ENCODE measurements at places on chromosomes 13 and 19.
A peak's percentile ranks its signal among the peaks of the same experiment; 100 is the strongest.

GRCh38 chr19:45547965-45548609 is 36.5 kb downstream of the OPA3 start:
- DNase-seq = peak; percentile 49

GRCh38 chr13:112443191-112443994 is 67.2 kb downstream of the SPACA7 start:
- peak; percentile 2 for DNase-seq

DNA sequence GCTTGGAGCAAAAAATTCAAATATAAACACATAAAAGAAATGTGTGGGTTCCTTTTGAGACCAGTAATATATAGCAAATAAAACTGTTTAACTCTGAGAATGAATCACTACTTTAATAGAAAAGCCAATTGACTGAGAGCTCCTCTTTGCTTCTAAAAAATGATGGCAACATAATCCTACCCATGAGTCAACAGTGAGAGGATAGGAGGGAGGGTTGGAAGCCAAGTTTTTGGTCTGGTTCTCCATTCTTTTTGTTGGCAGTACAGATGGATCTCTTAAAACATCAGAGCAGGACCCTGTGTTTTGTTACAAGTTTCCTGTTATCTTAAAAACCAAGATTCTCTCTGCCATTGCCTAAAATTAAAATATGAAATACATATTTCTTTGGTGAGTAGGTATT is 50.0 kb upstream of the POSTN start:
- peak; percentile 69 for DNase-seq

GRCh38 chr19:31073485-31074198 is 275.6 kb downstream of the TSHZ3 start:
- DNase-seq = no peak

- DNase-seq = no peak
These were observed 23.0 kb upstream of the RFXAP start for GRCh38 chr13:36796052-36796451.

DNA sequence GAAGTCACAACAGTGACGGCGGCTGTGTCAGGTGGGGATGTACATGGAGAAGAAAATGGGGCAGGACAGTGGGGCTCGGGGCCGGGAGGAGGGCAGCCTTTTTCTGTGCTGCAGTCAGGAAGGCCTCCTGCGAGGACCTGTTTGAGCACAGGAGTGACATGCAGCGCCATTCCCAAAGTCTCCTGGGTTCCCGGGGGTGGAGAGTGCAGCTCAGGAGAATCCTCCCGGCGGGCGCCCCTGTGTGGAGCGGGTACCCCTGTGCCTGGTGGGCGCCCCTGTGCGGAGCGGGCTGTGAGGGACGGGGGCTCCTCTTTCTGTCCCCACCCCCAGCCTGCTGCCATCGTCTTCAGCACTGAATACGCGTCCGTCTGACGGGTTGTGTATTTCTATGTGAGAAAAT is 62.4 kb downstream of the ATP11A start:
- no peak for DNase-seq

GRCh38 chr19:39908803-39909202 is 25.6 kb downstream of the FCGBP start:
- DNase-seq = no peak

GRCh38 chr19:40245506-40246128 is 19.1 kb upstream of the CCNP start:
- DNase-seq = no peak

DNA sequence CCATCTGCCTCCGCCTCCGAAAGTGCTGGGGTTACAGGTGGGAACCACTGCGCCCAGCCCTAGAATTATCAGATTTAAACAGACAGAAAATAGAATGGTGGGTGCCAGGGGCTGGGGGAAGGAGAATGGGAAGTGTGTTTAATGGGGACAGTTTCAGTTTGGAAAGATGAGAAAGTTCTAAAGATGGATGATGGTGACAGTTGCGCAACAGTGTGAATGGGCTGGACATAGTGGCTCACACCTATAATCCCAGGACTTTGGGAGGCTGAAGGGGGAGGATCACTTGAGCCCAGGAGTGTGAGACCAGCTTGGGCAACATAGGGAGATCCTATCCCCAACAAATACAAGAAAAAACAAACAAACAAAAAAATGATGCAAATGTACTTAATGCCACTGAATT is 15.9 kb downstream of the KANK2 start:
- no peak for DNase-seq

DNA sequence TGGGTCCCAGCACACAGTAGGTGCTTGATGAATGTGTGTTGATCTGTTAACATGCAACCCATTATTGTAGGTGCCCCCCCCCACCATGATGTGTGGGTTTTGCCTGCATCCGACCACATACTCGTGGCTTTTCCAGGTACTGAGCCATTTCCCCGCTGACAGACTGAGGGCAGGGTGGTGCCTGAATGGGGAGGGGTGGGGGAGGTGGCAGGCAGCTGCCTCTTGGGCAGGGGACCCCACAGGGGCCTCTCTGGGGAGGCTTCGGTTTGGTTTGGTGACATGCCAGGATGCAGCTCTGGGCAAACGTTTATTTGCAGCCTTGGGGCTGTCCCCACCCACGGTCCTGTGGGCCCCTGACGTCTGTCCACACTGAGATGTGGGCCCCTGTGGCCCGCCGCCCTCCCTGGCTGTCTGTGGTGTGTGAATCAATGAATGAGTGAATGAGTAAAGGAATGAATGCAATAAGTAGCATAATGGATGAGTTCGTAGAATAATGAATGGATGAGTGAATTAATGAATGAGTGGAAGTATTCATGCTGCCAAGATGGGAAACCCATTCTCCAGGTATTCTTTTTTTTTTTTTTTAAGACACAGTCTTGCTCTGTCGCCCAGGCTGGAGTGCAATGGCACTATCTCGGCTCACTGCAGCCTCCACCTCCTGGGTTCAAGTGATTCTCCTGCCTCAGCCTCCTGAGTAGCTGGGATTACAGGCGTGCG is 9.0 kb upstream of the JUND start:
- DNase-seq = peak; percentile 37

GRCh38 chr19:55241143-55241934 is 12.8 kb upstream of the TMEM86B start:
- no peak for DNase-seq

GRCh38 chr13:29507356-29507755 is 88.1 kb downstream of the SLC7A1 start:
- no peak for DNase-seq

- DNase-seq = peak; percentile 4
These were observed 20.6 kb downstream of the ZNF558 start for GRCh38 chr19:8811315-8812172.

DNA sequence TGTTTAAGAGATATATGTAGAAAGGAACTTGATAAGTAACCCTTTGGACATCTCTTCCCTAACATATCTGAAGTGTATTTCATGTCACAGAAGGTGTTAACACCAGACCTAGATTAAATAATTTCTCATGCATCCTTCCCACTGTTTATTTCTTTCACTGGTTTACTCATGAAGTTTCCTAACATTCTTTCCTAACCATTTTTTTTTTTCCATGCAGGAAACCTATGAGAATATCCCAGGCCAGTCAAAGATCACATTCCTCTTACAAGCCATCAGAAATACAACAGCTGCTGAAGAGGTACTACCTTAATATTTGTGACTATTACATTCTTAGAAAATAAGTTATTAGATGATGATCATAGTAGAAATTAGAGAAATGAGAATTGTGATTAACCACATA is 28.8 kb downstream of the IPO5 start:
- peak; percentile 34 for DNase-seq

DNA sequence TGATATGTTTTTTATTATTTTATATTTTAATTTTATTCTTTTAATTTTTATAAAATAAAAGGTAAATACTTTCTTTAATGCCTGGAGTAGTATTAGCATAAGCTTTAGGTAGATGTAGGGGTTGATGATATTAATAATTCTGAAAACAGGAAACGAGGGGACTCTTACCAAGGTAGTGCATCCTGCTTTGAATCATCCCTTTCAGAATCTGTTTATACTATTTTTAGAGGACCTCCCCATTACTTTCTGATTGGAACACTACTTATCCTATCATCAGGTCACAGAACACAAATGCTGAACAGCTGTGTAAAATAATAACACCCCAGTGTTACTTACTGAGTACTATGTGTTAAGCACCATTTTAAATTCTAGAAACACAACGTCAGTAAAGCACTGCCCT is 27.3 kb downstream of the COG6 start:
- DNase-seq = no peak

GRCh38 chr19:10816691-10817090 is 19.3 kb downstream of the TMED1 start:
- DNase-seq = no peak

GRCh38 chr13:51644654-51645053 is 60.4 kb downstream of the WDFY2 start:
- DNase-seq = no peak

DNA sequence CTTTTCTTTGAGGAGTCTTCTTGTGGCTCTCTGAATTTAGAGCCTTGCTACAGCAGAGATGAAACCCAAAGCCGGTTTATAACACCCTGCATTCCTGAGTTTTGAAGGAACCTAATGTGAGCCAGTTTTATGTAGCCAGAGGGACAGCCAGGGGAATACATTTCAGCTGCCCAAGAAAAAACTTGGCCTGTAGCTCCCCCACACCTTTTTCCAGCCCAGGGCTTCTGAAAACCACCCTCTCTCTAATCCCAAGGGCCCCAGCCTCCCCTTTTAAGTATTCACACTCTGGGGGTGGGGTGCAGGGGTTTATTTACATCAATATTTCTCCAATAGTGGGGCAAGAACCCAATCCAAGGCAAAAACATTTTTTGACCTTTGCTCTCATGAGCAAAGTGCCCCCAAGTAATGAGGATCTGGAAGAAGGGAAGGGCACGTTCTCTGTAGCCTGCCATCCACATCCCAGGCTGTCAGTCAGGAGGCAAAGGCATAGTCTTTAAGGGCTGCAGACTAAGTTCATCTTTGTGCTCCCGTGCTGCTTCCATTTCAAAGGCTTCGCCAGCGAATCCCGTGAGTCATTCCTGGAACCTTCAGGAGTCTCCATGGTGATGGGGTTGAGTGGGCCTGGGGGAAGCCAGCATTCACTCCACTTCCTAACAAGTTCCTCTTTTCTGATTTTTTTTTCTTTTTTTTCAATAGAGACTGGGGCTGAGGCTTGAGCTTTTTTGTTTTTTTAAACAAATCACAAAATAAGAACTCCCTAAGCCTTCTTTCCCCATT is 33.2 kb upstream of the MEDAG start:
- DNase-seq = peak; percentile 92

- DNase-seq = no peak
These were observed 267.9 kb downstream of the LMO7 start for GRCh38 chr13:75904012-75904411.

DNA sequence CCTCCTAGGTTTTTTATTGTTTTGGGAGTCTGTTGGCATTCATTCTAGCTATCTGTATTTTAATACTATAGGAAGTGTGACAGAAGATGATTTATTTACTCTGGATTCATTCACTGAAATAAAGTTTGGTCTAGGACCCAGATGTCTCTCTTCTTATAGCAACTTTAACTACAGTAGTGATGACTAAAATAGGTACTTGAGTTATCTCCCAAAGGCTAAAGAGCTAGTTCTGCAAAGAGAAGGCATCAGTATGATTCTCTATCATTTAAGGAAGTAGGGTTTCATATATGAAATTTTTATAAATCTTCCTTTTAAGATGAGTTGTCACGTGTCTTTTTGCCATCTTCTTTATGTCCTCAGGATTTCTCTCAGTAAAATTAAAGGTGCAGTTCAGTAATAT is 507.4 kb downstream of the KCTD12 start:
- DNase-seq = no peak

- no peak for DNase-seq
These were observed 1.7 kb downstream of the TSC22D1 start for GRCh38 chr13:44574466-44574855.

- DNase-seq = peak; percentile 29
These were observed 108.4 kb upstream of the NBEA start for GRCh38 chr13:34833562-34834182.

GRCh38 chr19:16978839-16979802 is 47.5 kb downstream of the CPAMD8 start:
- no peak for DNase-seq

DNA sequence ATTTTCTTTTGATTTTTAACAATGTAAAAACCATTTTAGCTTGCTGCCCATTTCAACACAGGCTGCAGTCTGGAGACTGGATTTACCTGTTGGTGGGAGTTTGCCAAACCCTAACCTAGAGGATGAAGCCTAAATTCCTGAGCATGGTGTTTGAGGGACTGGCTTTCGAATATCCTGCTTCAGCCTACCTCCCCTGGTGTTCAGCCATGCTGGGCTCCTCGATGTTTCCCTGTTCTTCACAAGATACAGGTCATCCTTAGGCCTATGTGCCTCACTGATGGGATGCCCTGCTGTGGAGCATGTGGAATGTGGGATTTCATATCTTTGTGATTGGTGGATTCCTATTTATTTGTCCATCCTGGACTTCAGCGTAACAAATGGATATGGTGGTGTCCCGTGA is 20.4 kb upstream of the ERCC5 start:
- no peak for DNase-seq
